Mesendoderm (in vitro differentiated cells): ENCODE measurements at places on chromosomes 13 and 19.
A peak's percentile ranks its signal among the peaks of the same experiment; 100 is the strongest.

DNA sequence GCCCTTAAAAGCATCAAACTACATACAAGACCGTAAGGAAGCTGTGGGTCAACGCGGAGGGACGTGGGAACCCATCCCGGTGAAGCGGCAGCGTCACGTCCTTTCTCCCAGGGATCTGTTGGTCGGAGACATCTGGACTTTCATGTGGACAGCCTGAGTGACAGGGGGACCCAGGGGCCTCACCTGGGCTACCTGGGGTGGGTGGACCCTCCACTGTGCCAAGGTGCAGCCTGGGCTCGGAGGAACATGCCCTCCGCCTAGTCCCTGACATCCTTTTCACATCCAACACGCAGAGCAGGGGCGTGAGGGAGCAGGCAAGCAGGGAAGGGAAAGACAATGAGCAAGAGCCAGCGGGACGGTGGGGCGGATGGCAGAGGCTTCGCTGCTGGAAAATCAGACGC is 13.8 kb upstream of the GARIN5A start:
- no peak for DNase-seq

DNA sequence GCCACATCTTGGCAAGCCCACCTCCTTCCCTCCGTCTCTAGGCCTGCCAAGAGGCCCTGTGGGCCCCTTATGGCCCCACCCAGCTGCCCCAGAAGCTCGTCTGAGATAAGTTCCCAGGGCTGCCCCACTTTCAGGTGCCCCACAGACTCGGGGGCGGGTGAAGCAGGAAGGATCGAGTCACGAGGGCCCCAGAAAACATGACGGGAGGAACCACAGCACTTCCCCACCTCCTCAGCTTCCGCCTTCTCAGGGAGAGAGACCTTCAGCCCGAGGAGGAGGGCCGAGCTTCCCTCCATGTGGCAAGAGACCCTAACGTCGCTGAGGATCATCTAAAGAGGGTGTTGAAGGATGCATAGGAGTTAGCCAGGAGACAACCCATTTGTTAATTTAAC is 4.5 kb upstream of the IL12RB1 start:
- DNase-seq, result no peak

DNA sequence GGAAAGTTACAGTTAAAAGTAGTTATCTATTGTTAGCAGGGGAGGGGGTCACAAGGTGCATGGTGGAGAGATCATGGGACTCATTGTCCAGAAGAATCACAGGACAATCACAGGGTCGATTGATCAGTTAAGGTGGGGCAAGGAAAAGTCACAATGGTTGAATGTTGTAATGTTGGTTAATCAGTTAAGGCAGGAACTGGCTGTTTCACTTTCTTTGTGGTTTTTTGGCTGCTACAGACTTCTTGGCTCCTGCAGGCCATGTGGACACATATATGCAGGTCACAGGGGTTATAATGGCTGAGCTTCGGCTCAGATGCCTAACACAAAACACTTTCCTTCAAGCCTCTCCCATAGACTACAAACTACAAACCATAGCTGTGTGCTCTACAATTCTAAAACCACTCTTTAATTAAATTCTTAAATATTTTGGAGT is 6.9 kb upstream of the ZNF431 start:
- no peak for DNase-seq

GRCh38 chr13:94658926-94659597 is 53.3 kb downstream of the SOX21 start:
- DNase-seq, result peak; percentile 42

DNA sequence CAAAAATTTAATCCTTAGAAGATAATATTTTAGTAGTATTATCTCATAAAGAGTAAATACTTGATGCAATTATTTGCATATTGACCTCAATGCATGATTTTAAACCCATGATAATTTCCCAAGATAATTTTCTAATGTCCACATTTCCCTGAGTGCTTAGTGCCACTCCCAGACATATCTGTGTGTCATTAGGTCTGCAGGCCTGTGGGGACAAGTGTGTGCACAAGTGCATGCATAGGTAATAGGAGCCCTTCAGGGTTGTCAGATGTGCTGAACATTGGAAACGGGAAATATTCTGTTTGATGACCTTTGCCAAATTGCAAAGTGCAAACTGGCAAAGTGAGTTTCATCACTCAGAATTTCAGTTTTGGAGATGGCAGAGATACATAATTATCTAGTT is 369.9 kb downstream of the KLF5 start:
- DNase-seq, result no peak

GRCh38 chr13:108463340-108463739 is 166.1 kb upstream of the MYO16 start:
- peak; percentile 38 for DNase-seq

DNA sequence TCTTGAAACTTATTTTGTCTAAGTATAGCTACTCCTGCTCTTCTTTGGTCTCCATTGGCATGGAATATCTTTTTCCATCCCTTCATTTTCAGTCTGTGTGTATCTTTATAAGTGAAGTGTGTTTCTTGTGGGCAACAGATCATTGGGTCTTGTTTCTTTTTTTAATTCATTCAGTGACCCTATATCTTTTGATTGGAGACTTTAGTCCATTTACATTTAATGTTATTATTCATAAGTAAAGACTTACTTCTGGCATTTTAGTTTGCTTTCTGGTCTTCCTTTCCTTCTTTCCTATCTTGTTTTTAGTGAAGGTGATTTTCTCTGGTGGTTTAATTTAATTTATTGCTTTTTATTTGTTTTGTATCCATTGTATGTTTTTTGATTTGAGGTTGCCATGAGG is 19.8 kb downstream of the CD70 start:
- no peak for DNase-seq

- peak; percentile 98 for DNase-seq
Observed at GRCh38 chr19:35247526-35248309, 1.1 kb upstream of the LSR start.
